ENCODE measurements at places on chromosomes 2 and 18.

DNA sequence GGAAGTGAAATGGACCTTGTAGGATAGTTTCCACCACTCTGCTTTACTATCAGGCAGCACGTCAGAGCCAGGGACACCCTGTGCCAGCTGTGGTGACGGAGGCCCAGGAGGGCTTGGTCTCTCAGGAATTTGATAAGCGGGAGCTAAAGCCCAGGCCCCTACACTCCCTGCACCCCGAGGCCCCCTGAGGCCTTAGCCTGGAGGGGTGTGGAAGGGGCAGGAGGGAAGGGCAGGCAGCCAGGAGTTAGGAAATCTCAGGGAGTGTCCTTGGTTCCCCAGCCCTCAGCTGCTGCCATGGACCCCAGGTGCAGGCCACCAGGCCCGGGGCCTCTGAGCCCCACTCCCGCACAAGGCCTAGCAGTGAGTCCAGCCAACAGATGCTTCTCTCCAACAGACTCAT lies 38.2 kb downstream of the PDIA6 start:
- DNase-seq: no peak

GRCh38 chr2:26150243-26150642 lies 22.6 kb upstream of the GAREM2 start:
- DNase-seq: no peak

DNA sequence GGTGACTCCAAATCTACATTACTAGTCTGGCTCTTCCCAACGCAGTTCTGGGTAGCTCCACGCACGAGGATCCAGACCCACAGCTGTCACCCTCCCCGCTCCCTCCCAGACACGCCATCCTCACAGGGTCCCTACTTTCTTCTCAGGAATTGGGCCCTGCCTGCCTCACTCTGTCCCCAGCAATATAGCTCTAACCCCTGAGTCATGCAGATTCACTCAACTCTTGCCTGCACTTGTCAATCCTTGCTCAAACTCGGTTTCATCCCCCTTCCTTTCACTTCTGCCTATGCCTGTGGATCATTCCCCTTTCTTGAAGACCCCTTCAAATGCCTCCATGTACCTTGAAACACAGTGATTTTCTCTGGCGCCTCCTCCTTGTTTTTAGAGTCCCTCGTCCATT lies 5.0 kb downstream of the ST8SIA5 start:
- DNase-seq: no peak

DNA sequence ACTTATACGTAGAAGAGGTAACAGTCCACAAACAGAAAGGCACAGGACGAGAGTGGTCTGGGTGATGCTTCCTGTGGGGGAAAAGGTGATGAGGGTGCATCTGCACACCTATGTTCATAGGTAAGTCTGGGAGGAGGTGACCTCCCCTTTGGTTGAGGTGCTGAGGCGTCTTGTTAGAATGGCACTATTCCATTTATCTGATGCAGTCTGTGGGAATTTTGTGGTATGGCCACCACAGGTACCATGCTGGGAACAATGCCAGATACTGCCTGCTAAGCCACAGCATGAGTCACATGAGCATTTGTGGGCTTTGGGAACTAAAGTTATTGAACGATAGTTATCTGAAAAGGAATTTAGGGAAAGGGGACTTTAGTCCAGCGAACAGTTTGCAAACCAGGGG lies 27.9 kb downstream of the IL37 start:
- DNase-seq: no peak

GRCh38 chr2:61750624-61751023 lies 103.2 kb downstream of the FAM161A start:
- DNase-seq: no peak

DNA sequence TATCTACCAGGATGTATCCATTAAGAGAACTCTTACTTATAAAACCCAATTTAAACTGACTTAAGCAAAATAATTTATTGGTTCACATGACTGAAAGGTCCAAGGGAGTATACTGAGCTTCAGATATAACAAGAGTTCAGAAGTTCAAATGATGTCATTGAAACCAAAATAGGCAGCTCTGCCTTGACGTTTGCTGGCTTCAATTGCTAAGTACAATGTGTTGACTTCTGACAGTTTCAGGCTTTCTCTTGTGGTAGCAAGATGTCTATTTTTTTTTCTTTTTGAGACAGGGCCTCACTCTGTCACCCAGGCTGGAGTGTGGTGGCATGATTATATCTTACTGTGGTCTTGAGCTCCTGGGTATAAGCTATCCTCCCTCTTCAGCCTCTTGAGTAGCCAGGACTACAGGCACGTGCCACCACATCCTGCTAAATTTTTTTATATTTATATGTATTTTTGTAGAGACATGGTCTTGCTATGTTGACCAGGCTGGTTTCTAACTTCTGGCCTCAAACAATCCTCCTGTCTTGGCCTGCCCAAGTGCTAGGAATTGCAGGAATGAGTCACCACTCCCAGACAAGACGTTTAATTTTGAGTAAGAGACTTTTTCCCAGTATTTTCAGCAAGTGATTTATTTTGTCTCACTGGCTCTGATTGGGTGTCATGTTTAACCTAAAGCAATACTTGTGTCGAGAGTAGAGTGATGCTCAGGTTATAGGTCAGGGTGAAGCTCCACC lies 184.8 kb downstream of the NR4A2 start:
- DNase-seq: no peak

DNA sequence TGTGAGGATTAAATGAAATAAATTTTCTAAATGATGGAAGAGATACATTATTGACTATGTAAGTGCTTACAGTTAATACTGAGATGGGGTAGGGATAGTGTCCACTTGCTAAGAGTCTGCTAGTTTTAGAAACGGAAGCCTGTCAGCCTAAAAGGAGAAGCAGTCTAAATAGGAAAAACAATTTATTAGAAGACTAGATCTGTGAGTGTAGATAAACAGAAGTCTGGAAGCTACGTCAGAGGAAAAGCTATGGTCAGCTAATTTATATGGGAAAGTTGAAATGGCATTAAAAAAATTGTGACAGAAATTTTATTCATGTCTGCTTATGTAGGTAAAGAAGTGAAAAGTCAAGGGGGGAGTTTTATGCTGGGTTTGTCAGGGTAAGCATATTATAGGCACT lies 1338.4 kb upstream of the CHAC2 start:
- no peak for DNase-seq

- no peak for DNase-seq
These were observed 52.7 kb downstream of the PTGR3 start for GRCh38 chr18:75156139-75156750.

- no peak for DNase-seq
These were observed 35.1 kb downstream of the MAPK4 start for GRCh38 chr18:50594942-50595341.

DNA sequence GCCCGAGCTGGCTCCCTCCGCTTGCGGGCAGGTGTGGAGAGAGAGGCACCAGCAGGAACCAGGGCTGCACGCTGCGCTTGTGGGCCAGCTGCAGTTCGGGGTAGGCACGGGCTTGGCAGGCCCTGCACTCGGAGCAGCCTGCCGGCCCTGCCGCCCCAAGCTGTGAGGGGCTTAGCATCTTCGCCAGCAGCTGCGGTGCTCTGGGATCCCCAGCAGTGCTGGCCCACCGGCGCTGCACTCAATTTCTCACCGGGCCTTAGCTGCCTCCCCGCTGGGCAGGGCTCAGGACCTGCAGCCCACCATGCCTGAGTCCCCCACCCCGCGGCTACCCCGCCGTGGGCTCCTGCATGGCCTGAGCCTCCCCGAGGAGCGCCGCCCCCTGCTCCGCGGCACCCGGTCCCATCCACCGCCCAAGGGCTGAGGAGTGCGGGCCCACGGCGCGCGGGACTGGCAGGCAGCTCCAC lies 434.4 kb upstream of the RGPD4 start:
- DNase-seq: no peak

GRCh38 chr2:211867845-211868451 lies 670.7 kb downstream of the ERBB4 start:
- DNase-seq: no peak

- no peak for DNase-seq
These were observed 54.3 kb downstream of the PKDCC start for GRCh38 chr2:42102024-42102590.

DNA sequence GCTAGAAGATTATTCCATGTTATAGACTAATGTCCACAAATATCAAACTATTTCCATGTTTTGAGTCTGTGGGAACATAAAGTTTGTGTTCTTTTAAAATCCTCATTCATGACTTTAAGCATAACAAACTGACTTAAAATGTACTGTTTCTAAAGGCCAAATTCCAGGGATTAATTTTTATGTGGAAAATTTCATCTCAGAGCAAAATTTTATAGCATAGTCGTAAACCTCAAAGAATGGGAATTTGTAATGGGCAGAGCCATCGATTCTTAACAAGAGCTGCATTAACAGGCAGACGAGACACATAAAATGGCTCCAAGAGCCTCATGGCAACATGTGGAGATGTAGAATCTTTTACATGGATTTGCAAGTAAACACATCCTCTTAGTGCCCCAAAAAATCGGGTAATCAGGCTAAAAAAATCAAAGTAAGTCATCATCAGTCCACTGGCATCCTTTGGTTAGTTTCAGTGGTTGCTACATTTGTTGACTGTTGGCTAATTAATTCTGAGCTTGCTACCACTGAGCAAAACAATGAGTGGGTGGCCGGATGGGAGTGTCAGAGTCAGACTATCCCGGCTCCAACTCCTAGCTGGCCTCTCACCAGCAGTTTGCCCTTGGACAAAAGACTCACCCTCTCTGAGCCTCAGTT lies 119.6 kb downstream of the FAM210A start:
- no peak for DNase-seq

DNA sequence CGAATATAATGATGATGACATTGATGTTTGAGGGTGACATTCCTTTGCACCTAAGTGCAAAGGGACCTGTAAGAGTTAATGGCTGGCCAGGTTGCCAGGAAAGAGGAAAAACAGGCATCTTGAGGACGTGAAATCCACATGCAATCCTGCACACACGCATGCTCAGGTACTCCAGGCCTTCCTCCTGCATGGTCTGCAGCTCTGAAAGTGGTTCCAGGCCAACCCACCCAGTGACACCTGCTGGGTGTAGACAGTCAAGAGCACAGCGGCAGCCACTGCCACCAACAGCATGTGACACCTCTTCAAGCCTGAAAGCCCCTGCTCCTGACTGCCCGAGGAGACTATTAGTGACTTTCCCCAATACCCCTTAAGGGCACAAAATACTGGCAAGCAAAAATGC lies 101.6 kb downstream of the PIEZO2 start:
- DNase-seq: no peak

GRCh38 chr2:60356346-60356745 lies 197.1 kb downstream of the BCL11A start:
- DNase-seq: no peak

DNA sequence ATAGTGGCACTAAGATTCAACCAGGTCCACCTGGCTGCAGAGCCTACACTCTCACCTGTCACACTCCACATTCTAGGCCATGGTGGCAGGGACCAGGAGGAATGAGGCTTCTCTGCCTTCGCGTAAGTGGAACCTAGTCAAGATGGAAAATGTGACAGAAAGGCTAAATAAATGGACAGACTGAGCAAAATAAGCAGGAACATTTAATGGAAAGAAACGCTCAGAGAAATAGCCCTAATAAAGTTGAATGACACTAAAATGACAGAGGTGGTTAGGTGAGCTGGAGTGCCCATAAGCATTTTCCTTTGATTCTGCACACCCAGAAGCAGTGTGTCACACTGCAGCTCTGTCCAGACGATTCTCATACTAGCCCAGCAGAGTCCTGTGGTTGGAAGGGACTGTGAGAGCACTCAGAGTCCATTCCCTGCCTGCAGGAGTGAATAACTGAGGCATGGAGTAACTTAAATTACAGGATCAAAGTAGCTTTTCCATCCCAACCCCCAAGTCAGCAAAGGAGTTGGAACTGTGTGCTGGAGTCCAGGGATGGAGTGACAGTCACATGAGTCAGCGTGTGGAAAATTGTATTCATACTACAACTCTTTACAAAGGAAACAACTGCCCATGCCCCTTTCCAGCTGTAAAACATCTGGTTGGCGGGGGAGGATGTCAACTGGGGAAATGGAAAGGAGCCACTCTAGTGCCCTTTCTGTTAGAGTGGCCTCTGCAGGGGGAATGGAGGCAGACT lies 105.4 kb upstream of the LGALSL start:
- DNase-seq: no peak

GRCh38 chr2:78992451-78992806 lies 33.1 kb upstream of the REG3G start:
- DNase-seq: peak; percentile 70

DNA sequence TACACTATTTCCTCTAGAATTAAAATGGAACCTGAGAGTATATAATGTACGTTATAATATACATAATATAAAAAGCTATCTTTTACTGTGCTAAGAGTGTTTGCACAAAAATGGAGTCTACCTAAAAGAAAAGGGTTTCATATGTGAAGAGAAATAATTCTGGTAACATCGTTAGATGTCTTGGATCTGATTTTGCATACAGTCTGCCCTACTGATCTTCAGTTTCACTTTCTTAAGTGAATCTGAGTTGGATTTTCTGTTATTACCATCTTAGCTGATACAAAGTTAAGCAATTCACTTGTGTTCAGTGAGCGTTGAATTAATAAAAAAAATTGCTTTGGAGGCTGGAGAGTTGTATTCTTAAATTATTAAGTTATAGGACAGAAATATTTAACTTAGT lies 502.1 kb upstream of the TMEFF2 start:
- no peak for DNase-seq

- no peak for DNase-seq
These were observed 15.6 kb downstream of the BMP10 start for GRCh38 chr2:68855550-68855949.

- no peak for DNase-seq
These were observed 70.4 kb downstream of the RHBDD1 start for GRCh38 chr2:226906163-226906693.

- no peak for DNase-seq
These were observed 24.8 kb downstream of the MAP3K2 start for GRCh38 chr2:127362971-127363370.

- no peak for DNase-seq
These were observed 68.1 kb downstream of the BOD1L2 start for GRCh38 chr18:57214976-57215375.

- no peak for DNase-seq
These were observed 91.6 kb downstream of the FIGN start for GRCh38 chr2:163644238-163644637.

DNA sequence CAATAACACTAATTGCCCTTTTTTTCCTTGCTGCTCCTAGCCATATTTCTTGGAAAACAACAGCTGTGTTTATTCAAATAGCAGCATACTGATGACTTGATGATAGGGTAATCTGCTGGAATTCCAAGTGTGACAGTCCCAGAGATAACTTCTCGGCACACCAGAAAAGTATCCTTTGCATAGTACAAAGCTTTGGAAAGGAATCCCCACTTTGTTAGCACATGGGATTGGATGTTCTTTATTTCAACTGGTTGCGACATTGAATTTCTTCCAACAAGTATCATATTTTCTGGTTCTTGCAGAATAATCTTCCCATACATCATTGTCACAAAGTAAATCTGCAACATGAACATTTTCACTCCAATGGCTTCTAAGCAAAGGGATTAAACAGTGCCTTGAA lies 445.8 kb upstream of the ACVR2A start:
- no peak for DNase-seq

GRCh38 chr2:46304635-46305034 lies 7.4 kb downstream of the EPAS1 start:
- no peak for DNase-seq

- DNase-seq: no peak
These were observed 62.9 kb downstream of the ACKR3 start for GRCh38 chr2:236632295-236633218.

All from WERI-Rb-1 (cell line).